ENCODE measurements at places on chromosomes 4 and X.

DNA sequence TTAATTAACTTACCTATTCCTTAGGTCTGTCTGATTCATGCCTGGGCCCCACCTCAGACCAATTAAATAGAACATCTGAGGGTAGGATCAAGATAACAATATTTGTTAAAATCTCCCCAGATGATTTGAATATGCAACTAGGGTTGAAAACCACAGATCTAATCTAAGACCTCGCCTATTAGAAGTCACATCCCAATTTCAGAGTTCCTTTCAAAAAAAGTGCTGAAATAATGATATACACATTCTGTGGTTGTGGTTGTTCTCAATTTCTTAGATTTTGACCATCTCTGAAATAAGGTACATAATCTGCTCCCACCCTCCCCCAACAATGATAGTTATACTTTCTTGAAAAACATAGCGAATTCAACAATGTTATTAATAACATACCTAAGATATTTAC is 27.7 kb downstream of the NIPAL1 start:
- DNase-seq, result no peak

- DNase-seq, result no peak
These were observed 6.2 kb upstream of the FAT1 start for GRCh38 chr4:186729856-186730255.

DNA sequence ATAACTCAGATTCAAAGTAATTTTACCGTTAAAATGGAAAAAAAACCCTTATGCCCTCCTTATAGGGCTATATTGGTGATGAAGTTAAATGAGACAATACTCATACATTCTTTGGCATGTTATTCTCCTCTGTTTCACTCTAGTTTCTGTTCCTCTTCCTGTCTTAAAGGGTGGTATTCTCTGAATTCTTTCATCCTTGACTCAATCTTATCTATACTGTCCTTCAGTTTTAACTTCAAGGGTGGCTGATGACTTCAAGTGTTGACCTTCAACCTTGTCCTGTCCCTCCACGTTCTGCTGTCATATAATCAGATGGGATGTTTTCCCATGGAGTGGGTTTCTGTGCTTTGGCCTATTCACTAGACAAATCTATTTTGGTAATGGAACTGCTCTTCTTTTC is 44.0 kb downstream of the ZNF518B start:
- DNase-seq, result no peak

DNA sequence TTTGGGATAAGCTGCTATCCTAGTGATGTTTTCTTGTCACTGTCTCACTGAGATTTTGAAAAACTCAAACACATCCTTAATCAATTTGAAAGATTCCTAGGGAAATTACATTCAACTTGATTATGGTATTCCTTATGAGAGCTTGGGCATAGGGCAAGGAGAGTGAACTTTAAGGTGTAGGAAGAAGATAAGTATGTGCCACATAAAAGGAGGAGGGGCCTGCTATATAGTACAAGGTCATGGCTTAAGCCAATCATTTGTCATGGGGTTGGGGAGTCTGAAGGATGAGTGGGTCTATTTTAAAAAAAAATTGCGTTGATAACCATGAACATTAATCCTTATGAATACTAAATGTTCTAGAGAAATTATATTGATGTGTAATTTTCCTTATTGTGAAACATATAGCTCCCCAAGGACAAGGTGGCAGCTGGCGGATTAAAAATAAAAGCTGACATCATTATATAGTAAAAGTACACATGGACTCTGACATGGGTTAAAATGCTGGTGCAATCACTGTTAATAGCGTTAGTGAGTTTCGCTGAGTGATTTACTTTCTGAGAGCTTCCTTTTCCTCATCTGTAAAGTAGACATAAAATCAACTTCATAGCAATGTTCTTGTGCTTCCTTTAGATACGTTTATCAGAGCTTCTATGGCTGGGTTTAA is 17.4 kb downstream of the GALNT7 start:
- DNase-seq, result peak; percentile 42

- DNase-seq, result no peak
These were observed 15.2 kb upstream of the NEXMIF start for GRCh38 chrX:74940414-74940813.

DNA sequence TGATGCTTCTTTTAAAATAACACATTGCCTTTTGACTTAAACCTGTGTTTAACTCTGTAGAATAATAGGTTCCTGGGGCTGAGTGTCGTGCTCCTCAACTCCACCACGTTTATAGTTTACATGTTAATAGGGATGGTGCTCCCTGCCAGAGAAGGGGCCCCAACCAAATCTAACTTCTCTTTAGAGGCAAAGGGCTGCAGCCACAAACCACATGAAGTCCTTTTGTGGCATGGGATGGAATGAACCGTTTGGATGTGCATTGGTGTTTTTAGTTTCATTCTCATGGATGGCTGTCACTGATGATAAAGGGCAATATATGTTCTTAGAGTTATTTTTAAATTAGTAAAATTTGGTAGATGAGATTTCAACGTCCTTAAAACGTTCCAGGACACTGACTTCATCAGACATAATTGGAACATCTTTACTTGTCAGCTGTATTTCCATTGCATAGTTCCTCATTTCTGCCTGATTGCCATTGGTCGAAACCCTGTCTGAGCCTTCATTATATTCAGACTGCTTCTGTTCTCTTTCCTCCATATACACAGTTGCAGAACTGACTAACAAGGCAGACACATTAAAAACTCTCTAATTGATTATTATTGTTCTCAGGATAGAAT is 60.4 kb upstream of the HPF1 start:
- no peak for DNase-seq

- no peak for DNase-seq
These were observed 94.1 kb downstream of the GC start for GRCh38 chr4:71689822-71690221.

DNA sequence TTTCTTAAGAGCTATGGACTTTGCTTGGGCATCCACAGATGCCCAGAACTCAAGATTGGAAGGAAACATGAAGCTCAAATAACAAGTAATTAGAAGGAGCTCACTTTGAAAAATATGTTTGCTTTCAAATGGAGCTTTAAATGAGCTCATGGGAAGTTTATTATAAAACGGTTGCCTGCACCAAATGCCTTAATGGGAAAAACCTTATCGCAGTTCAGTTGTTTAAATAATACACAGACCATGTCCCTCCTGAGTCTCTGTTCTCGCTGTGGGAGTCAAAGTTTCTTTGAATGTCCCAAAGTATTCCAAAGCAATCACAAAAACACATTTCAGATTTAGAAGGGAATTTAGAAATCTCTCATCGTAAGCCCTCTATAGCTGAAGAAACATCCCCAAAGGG is 31.6 kb upstream of the STIM2 start:
- DNase-seq, result no peak
